MCF 10A (cell line): ENCODE measurements at places on chromosomes 3 and 15.
A peak's percentile ranks its signal among the peaks of the same experiment; 100 is the strongest.

DNA sequence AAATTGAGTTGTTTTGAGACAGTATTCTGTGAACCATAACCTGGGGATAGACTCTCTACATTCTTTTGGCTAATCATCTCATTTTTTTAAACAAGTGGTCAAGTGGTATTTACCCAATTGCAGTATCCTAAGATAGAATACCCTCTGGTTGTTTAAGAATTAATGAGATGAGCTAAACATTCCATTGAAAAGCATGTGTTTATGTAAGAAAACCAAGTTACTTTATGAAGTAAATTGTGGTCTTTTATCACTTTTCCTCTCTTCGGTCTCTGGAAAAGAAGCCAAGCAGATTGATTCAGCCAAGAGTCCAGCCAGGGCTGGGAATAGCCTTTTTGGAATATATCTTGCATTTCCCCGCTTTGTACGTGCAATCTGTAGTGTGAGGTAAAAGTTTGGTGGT is 185.7 kb upstream of the TOPAZ1 start:
- no peak for DNase-seq

GRCh38 chr3:137463131-137463530 is 301.0 kb upstream of the SOX14 start:
- no peak for DNase-seq

DNA sequence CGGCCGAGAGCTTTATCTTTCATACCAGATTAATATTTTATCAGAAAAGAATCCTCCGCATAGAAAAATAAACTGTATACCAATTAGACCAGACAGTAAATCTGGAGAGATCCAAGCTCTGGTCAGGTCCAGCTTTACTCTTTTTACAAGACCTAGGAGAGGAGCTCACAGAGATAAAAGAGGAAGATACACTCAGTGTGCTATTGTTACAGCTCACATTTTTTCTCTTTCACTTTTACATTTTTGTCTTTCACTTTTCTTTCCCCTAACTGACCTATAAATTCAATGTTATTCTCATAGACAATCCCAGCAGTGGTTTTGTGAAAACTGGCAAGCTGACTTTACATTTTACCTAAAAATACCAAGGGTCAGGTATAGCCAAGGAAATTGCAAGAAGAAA is 55.8 kb downstream of the GUCA1C start:
- DNase-seq, result no peak

DNA sequence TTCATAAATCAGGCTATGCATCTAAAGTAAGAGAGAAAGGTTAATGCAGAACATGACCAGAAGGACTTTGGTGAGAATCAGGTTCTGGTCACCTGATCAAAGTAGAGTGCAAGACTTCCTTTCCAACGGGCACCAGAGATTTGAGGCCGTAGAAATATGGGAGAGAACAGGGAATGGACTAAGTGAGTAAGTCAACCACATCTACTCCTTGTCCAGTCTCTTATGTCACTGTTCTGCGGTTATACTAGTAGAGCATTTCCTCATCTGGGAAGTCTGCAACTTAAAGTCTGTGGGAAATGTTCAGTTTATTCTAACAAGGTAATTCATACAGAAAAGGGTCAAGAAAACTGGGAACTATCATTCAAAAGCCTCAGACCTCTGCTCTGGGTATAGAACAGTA is 232.8 kb downstream of the CPNE4 start:
- DNase-seq, result no peak

DNA sequence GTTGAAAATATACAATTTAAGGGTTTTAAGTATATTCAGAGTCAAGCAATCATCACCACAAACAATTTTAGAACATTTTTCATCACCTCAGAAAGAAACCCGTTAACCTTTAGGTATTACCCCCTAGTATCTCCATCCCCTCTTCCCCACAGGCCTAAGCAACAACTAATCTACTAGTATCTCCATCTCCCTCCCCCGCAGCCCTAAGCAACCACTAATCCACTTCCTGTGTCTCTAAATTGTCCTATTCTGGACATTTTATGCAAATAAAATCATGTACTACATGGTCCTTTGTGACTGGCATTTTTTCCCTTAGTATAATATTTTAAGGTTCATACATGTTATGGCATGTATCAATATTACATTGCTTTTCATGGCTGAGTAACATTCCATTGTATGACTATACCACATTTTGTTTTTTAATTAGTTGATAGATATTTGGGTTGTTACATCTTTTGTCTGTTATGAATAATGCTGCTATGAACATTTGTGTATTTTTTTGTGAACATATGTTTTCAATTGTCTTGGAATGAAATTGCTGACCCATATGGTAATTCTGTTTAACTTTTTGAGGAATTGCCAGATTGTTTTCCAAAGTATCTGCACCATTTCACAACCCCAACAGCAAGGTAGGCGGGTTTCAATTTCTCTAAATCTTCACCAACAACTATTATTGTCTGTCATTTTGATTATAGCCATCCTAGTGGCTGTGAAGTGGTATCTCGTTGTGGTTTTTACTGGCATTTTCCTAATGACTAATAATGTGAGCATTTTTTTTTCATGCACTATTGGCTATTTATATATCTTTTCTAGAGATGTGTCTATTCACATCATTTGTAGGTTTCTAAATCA is 215.6 kb upstream of the CD96 start:
- DNase-seq, result no peak

DNA sequence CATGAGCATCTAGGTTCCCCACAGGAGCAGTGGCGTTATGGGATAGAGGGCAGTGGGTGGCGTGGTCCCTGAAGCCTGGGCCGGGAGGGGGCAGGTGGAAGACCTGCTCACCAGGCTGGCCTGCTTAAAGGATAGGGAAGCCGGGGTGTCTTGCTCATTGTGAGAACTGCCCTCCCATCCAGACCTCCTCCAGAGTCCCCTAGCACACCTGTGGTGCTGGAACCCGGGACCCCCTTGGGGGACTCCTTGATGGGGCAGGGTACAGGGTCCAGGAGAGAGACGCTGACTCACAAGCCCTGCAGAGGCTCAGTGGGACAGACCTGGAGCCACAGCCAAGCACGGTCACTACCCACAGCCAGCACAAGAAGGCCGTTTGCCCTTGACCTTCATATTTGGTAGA is 2.8 kb upstream of the RHCG start:
- DNase-seq, result no peak

- peak; percentile 16 for DNase-seq
Measured at GRCh38 chr15:71055461-71055860, 59.8 kb upstream of the THSD4 start.

DNA sequence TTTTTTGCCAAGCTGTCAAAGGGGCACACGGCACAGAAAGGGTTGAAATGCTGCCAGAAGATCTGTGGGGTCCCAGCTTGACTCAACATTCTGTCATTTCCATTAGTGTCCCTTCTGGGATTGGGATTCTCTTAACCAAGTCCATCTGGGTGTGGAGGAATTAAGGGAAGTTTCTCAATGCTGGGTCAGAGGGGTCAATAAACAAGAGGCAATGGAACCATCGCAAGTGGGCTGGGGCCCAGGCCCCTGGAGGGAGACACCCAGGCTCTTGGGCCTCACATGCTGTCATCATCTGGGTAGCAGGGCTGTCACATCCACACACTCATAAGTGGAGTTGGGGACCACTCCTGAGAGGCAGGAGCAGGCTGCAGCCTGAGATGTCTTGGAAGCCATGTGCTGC is 8.1 kb upstream of the APOD start:
- no peak for DNase-seq

- DNase-seq, result no peak
Measured at GRCh38 chr3:170076715-170077238, 39.0 kb downstream of the GPR160 start.

DNA sequence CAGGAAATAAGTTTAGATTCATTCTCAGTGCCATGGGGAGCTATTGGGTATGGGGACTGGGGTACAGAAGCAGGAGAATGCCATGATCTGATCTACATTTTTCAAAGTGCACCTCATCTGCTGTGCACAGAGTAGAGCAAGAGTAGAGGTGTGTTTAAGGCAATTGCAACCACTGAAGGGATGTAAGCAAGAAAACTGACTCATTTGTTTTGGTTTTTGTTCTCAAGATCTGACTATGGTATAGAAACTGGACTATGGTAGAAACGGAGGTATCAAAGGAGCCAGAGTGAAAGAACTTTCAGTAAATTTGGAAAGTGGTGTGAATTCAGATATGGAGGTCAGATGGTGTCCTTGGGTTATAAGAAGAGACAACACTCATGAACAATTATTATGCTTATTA is 86.2 kb upstream of the CMSS1 start:
- DNase-seq, result no peak

GRCh38 chr3:33394403-33395054 is 45.7 kb downstream of the UBP1 start:
- DNase-seq, result no peak

- DNase-seq, result no peak
Measured at GRCh38 chr3:64444490-64445108, 219.3 kb upstream of the PRICKLE2 start.

- no peak for DNase-seq
Measured at GRCh38 chr15:57747206-57747896, 40.8 kb downstream of the POLR2M start.

DNA sequence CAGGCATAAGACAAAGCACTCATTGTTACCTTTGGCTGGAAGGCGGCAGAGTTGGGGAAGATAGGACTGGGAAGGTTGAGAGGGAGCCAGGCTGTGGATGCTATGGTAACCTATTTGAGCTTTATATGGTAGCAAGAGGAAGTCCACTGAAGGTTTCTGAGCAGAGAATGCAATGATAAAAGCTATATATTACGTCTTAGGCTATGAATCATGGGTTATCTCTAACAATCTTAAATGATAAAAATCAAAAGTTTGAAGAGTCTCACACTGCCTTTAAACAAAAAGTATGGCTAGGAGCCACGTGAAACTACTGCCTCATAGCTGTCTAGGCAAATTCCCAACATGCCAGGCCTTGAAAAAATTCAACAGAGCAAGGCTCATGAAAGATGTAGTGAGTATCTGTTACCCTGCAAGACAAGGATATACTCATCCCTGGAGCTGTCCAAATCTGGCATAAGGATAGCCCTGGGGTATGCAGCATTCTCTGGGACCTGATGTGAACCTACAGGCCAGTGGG is 4.1 kb downstream of the P3H2 start:
- DNase-seq, result no peak

DNA sequence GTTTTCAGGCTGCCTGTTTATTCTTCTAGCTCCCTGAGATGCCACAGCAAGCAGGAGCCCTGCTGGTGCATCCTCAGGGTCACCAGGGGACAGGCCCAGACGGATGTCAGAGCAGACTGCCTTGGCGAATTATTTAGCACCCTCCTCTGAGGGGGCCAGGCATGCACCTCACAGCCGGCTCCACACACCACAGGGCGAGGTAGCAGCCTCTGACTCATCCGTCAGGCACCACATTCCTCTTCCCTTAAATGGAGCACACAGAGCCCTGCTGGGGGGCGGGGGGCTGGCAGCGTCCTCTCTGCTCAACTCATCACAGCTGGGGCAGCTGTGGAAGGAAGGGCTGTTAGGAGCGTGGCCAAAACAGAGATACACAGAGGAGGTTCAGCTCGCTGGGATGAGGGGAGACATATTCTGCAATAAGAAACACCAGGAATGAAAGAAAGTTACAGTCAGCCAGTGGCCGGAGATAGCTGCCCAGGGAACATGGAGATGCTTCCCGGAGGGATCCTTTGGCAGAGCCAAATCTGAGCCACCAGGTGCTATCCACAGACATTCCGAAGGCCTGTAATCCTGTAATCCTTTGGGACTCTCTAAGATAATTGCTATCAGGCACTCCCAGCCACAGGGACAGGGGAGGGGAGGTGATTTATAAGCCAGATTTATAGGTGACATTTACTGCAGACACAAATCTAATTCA is 13.9 kb upstream of the PRICKLE2 start:
- peak; percentile 79 for DNase-seq

DNA sequence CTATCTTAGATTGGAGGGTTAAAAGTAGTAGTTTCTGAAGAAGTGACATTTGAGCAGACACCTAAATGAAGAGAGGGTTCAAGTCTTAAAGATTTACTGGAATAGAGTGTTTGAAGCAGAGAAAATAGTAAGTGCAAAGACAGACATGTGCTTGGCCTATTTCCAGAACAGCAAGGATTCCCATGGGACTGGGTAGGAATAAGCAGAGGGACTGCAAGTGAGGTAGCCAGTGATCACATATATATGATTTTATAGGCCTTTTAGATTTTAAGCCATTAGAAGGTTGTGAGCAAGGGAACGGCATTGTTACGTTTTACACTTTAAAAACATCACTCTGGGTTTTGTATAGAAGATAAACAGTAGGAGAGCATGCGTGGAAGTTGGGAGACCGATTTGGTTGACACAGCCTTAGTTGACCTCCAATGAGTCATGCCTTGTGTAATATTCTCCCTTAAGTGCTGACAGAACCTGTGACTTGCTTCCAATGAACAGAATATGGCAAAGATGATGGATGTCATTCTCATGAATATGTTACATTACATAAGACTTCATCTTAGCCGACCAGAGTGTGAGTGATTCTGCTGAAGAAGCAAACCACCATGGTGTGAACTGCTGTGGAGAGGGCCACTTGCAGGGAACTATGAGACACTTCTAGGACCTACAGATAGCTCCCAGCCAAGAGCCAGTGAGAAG is 37.1 kb upstream of the SLC4A7 start:
- peak; percentile 96 for DNase-seq

GRCh38 chr3:15781637-15782402 is 16.0 kb downstream of the ANKRD28 start:
- peak; percentile 35 for DNase-seq

DNA sequence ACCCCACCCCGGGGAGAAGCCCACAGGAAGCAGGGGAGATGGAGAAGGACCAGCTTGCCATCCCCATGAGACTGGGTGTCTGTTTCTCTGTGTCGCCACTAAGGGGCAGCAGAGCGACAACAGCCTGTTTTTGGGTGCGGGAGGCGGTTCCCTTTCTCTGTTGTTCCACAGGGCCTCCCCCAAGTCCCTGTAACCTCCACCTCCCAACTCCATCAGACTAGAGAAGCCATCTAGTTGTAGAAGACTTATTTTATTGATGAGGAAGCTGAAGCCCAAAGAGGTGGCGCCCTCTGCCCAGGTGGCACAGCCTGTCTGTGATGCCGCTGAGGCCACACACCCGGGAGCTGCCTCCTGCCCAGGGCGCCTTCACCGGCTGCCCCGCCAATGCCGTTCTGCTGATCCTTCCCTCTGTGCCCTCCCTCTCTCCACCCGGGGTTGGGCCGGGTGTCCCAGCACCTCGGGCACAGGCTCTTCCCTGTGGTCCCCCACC is 3.9 kb upstream of the CCDC9B start:
- DNase-seq, result peak; percentile 73

- no peak for DNase-seq
Measured at GRCh38 chr15:71806452-71806931, 3.9 kb upstream of the NR2E3 start.

DNA sequence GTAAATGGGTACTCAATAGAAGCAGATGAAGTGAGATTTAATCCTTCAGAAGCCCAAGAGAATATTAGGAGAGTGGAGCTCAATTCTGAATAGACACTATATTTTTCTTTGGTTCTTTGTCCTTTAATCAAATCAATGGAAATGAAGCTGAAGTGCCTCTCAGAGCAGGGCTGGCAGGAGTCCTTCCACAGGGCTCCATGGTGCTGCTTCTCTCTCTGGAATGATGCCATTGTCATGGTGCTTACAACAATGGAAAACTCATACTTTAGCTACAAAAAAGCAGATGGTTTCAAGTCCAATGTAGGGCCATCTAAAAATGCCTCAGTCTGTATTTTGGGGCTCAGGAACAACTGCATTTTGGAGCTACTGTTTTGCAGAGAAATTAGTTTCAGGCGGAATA is 125.1 kb downstream of the SNRK start:
- no peak for DNase-seq
